ENCODE measurements at places on chromosomes 7 and 10.

- DNase-seq = no peak
Observed at GRCh38 chr7:39507866-39508551, 58.2 kb upstream of the YAE1 start.

GRCh38 chr7:66205741-66206090 is 582 bp downstream of the TPST1 start:
- no peak for DNase-seq

DNA sequence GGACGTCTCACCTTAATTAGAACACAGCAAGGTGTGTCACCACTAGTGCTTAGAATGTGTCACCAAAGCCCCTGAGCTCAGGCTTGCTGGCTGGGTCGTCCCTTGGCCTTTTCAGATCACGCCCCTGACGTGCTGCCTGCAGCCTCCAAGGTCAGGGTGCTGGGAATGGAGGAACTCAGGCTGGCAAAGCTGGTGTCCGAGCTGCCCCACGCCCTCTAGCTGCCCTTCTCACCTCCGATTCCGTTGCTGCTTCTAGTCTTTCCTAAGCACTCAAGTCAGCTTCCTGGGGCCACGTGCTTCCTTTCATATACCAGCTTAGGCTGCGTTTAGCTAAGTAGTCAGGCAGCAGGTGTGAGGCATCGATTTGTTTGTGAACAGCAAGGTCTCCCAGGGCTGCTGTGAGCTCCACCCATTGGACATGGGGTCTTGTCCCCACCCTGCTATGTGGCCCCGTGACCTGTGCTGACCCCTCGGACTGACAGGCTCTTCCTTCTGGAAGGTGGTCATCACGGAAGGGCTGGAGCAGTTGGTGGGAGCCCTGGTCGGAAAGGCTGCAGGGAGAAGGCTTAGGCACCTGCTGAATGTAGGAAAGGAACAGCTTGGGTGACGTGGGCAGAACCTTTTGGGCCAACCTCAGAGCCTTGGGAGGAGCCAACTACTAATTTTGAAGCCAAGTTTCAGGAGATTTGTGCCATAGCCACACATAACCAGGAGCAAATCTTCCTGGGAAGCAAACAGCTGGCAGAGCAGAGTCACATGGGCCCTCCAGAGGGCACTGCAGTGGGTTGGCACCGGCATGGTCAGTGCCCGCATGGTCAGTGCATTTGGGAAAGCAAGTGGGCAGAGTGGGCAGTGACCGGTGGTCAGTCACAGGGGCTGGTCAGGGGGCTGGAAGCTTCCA is 28.8 kb downstream of the VIPR2 start:
- DNase-seq = no peak

DNA sequence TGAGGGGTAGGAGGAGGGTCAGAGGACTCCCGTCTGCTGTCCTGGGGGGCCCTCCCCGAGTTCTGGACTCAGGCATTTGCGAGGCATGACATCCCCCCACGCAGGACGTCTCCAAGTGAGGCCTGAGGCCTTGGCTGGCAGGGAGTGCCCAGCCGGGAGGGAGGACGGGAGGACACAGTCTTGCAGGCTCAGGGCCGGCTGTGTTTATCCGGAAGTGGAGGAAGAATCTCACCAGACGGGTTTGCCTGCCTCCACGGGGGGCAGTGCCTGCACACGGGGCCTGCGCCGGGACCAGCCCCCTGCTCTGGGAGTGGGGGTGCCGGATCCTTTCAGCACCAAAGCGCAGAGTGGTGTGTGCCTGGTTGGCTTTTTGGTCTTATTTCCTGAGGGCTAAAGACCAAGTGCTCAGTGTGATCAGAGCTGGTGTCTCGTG is 10.9 kb downstream of the PWWP2B start:
- DNase-seq = no peak
